ENCODE measurements at places on chromosomes 11 and 22. TPM values are rescaled to one million over a fixed set of nuclear protein-coding genes. Genes with fewer than 3 reads are reported as not detected.
A peak's percentile ranks its signal among the peaks of the same experiment; 100 is the strongest.

DNA sequence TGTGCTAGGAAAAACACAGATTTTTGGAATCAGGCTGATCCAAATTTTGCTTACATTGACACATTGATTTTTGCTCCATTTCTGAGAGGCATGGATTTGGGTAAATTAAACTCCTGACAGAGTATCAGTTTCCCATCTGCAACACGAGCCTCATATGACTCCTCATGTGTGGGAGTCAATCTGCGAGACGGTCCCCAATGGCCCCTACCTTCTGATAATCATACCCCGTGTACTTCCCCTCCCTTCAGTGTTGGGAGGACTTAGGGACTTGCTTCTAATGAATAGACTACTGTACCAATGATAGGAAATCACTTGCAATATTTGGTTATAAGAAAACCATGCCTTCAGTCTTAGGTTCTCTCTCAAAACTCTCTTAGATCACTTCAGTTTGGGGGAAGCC lies 302.7 kb downstream of the ETS1 start:
- DNase-seq = no peak

DNA sequence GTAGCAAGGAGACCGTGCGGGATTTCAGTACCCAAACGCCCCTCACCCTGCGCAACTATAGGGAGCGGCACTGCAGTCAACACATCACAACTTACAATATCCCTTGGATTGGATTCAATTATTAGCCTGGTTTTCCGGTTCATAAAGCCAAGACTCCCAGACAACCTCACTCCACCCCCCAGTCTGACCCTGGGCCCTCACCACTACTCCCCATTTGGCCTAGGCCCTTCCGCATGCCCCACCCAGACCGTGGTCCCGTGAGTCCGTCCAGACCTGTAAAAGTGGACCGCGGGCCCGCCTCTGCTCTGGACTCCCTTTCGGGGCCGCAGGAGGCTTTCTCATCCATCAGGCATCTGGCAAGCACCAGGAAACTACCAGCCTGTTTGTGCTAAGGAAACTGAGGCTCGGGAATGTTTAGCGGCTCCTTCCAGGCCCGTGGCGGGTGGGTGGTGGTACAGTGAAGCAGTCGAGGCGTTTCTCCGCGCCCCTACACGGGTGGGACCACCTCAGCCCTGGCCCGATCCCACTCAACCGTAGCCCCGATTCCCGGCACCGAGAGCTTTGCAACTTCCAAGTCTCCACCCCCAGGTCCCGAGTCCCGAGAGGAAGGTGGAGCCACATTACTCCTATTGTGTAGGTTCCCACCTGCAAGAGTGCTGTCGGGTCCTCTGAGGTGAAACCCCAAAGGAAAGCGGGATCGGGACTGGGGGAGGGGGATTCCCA lies 679 bp upstream of the DPP3 start:
- no peak for DNase-seq

GRCh38 chr22:46043816-46044620 lies 67.1 kb upstream of the WNT7B start:
- DNase-seq = no peak

- no peak for DNase-seq
Measured at GRCh38 chr22:37275134-37275533, 7.2 kb upstream of the CYTH4 start.

- DNase-seq = no peak
Measured at GRCh38 chr11:130369141-130369691, 54.5 kb upstream of the ZBTB44 start.

- no peak for DNase-seq
Measured at GRCh38 chr11:128190312-128190711, 397.0 kb downstream of the ETS1 start.

DNA sequence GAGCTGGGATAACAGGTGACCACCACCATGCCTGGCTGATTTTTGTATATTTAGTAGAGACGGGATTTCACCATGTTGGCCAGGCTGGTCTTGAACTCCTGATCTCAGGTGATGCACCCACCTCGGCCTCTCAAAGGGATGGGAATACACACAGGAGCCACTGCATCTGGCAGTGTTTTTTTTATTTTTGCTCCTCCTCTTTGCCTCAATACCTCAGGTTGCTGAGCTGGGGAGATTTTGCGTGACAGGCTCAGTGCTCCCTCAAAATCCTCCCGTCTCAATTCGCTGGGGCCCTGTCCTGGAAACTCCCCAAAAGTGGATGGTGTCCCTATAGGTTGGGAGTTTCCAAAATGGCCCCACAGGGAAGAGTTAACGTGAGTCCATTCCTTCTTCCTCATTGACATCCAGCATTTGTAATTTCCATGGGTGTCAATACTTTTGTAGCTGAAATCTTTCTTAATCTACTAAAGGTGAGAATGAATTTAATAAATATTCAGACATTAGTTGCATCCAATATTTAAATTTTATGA lies 71.8 kb downstream of the GGTLC2 start:
- DNase-seq = no peak

- DNase-seq = no peak
Measured at GRCh38 chr11:101528541-101528940, 55.3 kb downstream of the TRPC6 start.

DNA sequence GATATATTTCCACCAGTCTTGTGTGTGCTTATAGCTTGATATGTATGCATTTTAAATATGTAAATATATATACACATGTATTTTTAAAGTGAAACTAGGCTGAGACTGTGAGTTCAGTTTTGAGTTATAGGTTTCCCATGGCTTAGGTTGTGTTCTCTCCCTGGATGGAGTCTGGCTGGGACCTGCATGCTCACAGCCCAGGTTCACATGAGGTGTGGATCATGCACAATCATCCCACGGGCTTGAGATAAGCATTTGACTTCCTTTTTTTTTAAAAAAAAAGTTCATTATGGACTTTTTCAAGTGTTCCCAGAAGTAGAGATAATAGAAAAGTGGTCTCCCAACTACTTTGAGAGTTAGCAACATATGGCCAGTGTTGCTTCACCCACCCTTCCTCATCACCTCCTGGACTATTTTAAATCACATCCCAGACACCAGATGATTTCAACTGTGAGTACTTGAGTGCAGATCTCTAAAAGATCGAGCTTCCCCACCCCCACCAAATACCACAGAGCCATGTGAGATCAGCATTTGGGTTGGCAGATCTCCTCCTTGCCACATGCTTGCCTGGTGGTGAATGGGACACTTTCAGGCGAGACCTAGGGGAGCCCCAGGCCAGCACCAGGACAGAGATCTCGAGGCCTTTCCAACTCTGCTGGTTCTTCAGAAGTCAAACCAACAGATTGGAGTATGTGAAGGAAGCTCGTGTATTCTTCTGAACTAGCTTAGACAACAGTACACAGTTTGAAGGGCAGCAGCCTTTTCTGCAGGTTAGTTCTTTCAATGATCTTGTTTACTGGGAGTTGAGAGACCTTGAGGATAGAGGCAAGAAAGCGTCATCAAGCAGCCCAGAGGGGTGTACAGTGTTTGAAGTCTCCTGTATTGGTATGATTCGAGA lies 15.9 kb downstream of the MED15 start:
- no peak for DNase-seq

GRCh38 chr22:21681566-21682370 lies 16.0 kb downstream of the PPIL2 start:
- DNase-seq = no peak

GRCh38 chr11:17386331-17387084 lies 2.0 kb downstream of the KCNJ11 start:
- DNase-seq = no peak

GRCh38 chr11:79471071-79471844 lies 30.4 kb upstream of the TENM4 start:
- DNase-seq = no peak

- peak; percentile 12 for DNase-seq
Measured at GRCh38 chr11:96357794-96358193, 14.8 kb upstream of the MAML2 start.

DNA sequence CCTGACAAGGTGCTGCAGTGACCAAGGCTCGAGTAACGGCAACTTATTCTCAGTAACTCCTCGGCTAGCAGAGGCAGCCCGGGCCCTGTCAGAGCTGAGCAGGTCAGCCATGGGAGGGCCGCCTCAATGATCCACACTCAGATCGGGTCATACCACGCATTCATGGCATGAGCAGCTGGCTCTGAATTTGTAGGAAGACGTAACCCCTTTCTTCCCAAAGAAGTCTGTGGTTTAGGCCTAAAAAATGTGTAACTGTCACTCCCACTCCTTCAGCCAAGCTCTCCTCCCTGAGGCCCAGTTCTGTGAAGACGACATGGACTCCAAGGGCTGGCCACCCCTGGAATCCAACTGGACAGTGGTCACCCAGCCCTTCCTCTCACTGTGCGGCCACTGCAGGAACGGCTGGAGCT lies 30.0 kb downstream of the PPP2R1B start:
- no peak for DNase-seq

The KRTAP5-11 gene
- total RNA-seq = not detected

The NRIP3 gene
- 2.2 TPM for total RNA-seq

The ATF4 gene
- total RNA-seq = 757 TPM

The DKK3 gene
- 2.7 TPM for total RNA-seq

The ISX gene
- total RNA-seq = not detected

The CD248 gene
- total RNA-seq = 2.9 TPM

All from CD8-positive, alpha-beta memory T cell (primary cell).